ENCODE measurements at places on chromosomes 5 and 9.

DNA sequence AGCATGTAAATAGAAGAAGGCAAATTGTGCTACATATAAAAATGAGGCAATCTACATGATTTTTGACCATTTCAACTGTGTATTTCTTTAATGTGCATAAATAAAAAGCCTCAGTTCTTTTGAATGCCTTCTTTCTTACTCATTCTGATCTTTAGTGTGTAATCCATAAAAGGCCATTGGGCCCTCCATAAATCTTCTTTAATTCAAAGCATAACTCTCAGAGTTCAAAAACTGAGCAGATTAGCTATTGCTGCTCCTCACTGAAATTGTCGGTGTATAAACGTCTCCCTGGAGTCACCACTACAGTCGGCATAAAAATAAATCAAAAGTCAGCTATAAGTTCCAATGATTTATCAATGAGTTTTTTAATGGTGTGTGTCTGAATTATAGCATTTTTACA is 45.3 kb upstream of the ADAMTSL1 start:
- DNase-seq = no peak

- DNase-seq = no peak
Observed at GRCh38 chr5:55220433-55221185, 6.5 kb downstream of the MCIDAS start.

GRCh38 chr9:113953531-113953930 is 77.4 kb downstream of the ZNF618 start:
- no peak for DNase-seq

- no peak for DNase-seq
Observed at GRCh38 chr5:54347221-54347865, 37.0 kb upstream of the ARL15 start.

DNA sequence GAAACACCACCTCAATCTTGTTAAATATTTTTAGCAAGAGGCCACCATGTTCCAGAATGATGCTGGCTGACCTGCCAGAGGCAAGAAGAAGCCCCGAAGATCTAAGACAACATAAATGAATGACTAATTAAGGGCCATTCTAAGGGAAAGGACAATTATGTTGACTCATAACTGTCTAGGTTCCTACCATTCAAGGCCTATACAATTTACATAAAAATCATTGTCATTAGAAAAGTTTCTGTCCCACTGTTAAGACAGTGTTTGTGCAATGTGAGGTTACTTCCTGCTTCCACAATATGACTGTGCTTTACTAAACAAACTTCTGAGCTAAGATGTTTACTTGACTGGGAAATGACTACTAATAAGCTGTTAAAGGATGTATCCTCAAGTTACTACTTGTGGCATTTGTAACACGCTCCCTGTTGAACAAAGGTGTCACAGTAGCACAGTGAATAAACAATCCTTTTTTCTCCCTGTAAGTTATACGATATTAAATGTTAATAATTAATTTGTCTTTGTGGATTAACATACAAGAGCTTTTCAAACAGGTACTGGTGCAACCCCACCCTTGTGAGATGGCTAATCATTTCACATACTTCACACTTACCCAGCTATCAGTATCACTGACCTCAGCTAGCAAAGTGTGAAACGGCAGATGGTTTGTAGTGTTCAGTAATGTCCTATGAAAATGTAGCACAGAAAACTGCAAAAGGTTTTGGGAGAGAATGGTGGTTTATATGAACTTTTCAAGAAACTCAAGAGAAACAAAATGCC is 195.8 kb downstream of the EFNA5 start:
- DNase-seq = no peak

DNA sequence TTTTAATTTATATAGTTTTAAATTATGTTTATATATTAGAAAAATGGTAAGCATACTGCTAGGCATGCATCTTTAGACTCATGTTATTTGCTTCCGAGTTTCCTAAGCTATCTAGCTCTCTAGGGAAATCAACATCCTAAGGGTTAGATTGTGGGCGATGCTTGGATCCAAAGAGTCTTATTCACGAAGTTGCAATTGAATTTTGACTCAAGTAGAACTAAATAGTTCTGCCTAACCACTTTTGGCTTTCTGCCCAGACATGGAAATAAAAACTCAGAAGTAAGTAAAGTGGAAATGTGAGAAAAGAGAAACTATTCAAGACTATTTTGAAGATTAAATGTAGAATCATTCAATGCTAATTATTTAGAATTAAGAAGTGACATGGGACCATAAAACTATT is 440.4 kb downstream of the CDH18 start:
- DNase-seq = no peak

- no peak for DNase-seq
Observed at GRCh38 chr9:131167146-131167692, 41.8 kb downstream of the NUP214 start.

GRCh38 chr9:137048655-137049543 is 2.9 kb upstream of the NPDC1 start:
- no peak for DNase-seq

Measured in stimulated activated CD4-positive, alpha-beta T cell treated with anti-CD3 and anti-CD28 coated beads, Interleukin-12 subunit alpha, Interleukin-12 subunit beta, amount 100 ng/mL, for 24 hours (primary cell).